ENCODE measurements at places on chromosomes 13 and 19. TPM values are rescaled to one million over a fixed set of nuclear protein-coding genes. Genes with fewer than 3 reads are reported as not detected.

GRCh38 chr13:101017123-101017872, 342.7 kb upstream of the TMTC4 start:
- no peak for DNase-seq

GRCh38 chr19:1691589-1692290, 39.3 kb upstream of the TCF3 start:
- DNase-seq: no peak

DNA sequence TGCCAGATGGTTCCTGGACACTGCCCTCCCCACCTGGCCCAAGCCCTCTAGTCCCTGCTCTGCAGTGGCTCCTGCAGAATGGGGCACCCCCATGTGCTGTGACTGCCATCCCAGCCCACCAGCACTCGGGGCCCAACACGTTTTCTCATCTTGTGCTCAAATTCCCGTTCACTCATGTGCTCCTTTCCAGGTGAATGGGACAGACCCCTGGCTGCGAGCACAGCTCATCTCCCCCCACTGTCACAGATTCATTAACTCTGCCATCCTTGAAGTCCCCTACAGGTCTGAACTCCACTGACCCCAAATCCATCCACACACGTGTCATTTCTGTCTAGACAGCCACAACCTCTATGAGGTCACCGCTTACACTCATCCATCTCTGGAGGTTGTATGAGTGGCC, 23.6 kb downstream of the TUBA3C start:
- no peak for DNase-seq

- DNase-seq: no peak
Measured at GRCh38 chr13:100510208-100510957, 78.2 kb downstream of the GGACT start.

DNA sequence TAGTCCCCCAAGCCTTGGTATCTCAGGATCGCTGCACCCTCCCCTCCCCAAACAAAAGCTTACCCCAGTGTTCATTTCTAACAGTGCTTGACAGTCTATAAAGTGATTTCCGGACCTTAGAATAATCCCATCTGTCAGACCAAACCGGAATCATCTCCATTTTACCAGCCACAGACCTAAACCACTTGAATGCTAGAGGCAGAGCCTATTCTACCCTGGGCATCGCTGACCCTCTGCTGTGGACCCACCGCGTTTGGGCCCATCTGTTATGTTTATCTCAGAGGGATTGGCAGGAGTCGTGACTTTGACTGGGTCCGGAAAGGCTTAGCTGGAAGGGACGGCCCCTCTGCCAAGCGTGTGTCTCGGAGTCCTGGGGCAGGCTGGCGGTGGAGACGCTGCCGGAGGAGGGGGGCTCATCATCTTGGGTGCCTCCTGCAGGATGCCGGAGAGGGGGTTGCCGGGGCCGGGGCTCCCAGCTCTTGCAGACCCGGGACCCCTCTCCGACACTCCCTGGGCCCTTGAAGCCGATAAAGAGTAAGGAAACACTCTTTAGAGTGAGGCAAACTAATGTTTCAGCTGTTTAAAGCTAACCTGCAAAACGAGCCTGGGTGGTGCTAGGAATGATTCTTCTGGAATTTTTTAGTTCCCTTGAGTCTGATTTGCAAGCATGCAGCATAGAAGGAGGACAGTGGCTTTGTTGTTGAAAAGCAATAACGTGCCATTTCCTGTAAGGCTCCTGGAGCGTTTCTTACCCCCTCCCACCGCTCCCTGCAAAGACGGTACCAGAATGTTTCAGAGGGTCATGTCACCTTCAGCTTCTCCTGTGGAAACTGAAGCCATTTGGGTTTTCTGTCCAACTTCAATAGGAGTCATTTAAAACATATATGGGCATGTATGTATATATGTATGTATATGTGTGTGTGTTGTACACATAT, 1.3 kb downstream of the SLC25A42 start:
- DNase-seq: no peak

GRCh38 chr13:64755961-64756360, 2474.2 kb downstream of the PCDH9 start:
- no peak for DNase-seq

DNA sequence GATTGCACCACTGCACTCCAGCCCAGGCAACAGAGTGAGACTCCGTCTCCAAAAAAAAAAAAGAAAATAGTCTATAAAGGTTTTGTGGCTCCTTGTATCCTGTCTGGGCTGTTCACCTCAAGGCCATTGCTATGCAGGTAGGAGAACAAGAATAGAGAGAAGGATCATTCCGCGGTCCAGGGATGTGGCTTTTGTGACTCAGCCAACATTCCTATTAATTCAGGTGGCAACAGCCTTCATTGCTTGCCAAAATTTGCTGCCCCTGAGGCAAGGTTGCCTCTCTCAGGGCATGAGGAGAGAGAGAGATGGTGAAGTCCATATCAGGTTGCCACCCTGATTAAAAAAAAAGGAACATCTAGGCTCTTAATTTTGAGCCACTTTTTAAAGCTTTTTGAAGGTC, 8.0 kb downstream of the ZNF551 start:
- no peak for DNase-seq

Gene SLC8A2
- not detected for total RNA-seq

Gene C19orf33
- not detected for total RNA-seq

Gene TRPM4
- total RNA-seq: not detected

Gene MISP3
- 0.31 TPM for total RNA-seq

Gene ATP1A3
- total RNA-seq: 2.0 TPM

Gene SLC25A41
- not detected for total RNA-seq
